ENCODE measurements at places on chromosomes 13 and 19.

DNA sequence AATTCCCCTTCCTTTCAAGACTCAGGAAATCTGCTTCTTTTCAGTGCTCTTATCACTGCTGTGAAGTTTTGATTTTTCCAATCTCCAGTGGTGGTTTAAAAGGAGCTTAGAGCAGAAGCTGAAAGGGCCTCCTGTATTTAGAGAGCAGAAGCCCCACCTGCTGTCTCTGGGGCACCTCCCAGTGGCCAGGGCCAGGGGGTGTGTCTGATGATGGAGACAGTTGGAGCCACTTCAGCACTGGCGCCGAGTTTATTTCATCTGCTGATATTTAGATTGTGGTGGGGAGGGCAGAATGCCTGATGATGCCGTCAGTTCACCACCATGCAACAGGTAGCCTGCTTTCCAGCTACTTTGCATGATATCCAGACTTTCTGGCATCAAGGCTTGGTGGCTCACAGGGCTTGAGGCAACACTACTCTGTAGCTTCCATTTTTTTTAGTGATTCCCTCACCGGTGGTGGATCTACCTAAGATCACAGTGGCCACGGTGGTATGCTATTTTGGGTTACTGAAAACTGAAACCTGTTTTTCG lies 371.9 kb downstream of the KCNRG start:
- peak; percentile 66 for DNase-seq

DNA sequence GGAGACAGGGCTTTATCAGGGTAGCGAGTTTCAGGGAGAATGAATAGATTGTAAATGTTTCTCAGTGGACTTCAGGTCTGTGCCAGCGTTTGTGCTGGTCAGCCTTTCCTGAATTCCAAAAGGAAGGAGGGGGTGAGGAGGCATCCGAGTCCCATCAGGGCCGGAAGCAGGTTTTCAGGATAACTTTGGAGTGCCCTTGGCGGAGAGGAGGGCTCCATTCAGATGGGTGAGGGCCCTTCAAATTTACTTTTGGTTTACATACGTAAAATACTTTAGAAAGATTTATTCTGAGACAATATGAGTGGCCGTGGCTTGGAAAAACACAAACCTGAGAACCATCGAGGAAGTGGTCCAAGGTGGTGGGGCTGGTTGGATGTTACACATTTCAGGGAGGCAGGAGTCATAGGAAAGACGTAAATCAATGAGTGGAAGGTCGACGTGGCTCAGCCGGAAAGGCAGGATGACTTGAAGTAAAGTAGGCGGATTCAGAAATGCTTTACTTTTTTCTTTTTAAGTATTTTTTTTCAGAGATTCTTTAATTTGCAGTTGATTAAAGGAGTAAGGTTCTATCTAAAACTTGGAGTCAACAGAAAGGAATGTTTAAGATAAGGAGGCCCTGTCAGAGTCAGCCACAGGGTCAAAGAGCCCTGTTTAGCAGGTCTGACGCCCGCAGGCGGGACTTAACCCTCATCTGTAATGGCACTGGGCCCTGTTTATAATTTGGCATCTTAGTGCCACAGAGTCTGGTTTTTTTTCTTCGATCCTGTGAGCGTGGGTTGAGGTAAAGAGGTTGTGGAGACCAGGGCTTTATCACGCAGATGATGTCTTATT lies 32.8 kb downstream of the ATP11A start:
- DNase-seq, result no peak

- DNase-seq, result no peak
These were observed 57.5 kb downstream of the CPAMD8 start for GRCh38 chr19:16969135-16969534.

- DNase-seq, result no peak
These were observed 43.1 kb downstream of the COL4A1 start for GRCh38 chr13:110263888-110264287.

- DNase-seq, result no peak
These were observed 13.1 kb upstream of the FOXO1 start for GRCh38 chr13:40679480-40679985.

GRCh38 chr19:44644402-44645016 lies 799 bp downstream of the PVR start:
- peak; percentile 50 for DNase-seq

DNA sequence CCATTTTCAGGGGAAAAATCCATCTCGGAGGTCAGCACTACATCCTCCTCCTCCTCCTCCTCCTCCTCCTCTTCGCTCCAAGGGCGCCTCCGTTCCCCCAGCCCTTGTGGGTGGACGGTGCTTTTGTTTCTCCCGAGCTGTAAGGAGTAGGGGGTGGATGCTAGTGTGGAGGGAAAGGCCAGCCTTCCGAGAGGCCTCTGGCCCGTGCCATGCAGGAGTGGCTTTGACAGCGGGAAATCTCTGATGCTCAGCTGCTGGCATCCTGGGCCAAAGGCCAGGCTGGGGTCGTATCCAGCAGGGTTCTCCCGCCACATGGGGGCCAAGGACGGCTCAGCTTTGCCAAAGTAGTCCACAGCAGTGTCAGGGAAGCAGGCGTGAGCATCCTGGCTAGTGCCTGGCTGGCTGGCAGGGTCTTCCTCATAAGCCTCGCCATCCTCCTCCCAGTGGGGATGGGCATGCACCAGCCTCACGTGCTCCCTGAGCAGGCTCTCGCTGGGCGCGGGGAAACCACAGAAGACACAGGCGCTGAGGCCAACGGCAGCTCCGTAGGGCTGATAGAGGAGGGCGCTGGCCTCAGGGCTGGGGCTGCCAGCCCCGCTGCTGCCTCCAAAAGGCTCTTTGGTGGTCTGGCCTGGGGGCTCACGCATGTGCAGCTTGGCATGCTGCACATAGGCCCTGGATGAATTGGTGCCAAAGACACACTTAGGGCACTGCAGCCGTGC lies 10.5 kb downstream of the WIZ start:
- DNase-seq, result no peak

DNA sequence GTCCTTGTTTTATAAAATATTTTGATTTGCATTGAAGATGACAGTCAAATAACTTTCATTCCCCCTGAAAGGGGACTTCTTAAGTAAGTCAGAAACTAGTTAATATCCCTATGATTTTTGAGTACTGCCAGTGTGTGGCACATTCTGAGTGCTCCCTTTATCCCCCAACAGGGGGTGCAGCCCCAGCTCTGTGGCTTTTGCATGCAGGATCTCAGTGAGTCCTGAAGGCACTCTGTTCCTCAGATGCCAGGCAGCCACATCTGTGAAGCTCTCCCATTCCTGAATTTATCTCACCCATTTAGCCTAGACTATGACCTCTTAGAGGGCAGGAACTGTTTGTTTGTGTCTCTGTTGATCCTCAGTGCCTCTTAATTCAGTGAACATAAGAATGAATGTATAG lies 123.1 kb downstream of the CDK8 start:
- peak; percentile 60 for DNase-seq

Measured in WTC11 (cell line).